ENCODE measurements at places on chromosomes 12 and 14.

DNA sequence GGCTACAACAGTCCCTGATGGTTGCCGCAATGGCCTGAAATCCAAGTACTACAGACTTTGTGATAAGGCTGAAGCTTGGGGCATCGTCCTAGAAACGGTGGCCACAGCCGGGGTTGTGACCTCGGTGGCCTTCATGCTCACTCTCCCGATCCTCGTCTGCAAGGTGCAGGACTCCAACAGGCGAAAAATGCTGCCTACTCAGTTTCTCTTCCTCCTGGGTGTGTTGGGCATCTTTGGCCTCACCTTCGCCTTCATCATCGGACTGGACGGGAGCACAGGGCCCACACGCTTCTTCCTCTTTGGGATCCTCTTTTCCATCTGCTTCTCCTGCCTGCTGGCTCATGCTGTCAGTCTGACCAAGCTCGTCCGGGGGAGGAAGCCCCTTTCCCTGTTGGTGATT, 16.9 kb downstream of the GPRC5A start:
- DNase-seq, result no peak

GRCh38 chr12:7303230-7303629, 642 bp upstream of the ACSM4 start:
- DNase-seq, result no peak

GRCh38 chr12:8823565-8824300, 1.3 kb downstream of the A2ML1 start:
- DNase-seq, result no peak

DNA sequence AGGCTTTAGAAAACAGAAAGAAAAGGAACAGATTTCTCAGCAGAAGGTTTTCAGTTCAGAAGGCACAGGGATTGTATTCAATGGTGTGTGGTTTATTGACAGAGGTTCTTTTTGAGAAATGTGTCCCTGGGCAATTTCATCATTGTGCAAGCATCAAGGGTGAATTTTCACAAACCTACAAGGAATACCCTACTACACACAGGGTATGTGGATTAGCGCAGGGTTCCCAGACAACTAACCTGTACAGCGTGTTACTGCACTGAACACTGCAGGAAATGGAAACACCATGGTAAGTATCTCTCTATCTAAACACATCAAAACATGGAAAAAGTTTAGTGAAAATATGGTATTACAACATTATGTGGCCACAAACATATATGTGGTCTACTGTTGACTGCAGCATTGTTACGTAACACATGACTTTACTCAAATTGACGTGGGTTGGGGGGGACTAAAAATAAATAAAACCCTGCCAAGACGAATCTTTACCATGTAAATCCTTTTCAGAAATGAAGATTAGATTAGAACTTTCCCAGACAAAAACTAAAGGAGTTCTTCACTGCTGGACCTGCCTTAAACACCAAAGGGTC, 893.1 kb downstream of the TMEM121 start:
- DNase-seq, result no peak

DNA sequence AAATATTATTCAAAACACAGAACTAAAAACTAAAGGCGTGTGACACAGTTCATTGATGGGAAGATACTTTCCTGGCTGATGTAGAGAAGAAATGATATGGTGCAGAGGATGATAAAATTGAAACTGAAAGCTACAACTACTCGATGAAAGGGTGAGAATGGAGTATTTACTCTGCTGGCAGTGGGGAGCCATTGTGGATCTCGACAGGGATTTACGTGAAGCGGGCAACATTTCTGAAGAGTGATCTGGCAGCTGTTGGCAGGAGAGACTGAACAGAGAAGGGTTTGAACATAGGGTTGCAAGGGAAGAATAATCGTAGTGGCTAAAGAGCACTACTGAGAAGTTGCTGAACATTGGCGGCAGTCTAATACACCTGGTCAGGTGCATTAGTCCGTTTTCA, 464.9 kb downstream of the PDZRN4 start:
- DNase-seq, result no peak

GRCh38 chr12:41739066-41739465, 405.6 kb downstream of the GXYLT1 start:
- no peak for DNase-seq

DNA sequence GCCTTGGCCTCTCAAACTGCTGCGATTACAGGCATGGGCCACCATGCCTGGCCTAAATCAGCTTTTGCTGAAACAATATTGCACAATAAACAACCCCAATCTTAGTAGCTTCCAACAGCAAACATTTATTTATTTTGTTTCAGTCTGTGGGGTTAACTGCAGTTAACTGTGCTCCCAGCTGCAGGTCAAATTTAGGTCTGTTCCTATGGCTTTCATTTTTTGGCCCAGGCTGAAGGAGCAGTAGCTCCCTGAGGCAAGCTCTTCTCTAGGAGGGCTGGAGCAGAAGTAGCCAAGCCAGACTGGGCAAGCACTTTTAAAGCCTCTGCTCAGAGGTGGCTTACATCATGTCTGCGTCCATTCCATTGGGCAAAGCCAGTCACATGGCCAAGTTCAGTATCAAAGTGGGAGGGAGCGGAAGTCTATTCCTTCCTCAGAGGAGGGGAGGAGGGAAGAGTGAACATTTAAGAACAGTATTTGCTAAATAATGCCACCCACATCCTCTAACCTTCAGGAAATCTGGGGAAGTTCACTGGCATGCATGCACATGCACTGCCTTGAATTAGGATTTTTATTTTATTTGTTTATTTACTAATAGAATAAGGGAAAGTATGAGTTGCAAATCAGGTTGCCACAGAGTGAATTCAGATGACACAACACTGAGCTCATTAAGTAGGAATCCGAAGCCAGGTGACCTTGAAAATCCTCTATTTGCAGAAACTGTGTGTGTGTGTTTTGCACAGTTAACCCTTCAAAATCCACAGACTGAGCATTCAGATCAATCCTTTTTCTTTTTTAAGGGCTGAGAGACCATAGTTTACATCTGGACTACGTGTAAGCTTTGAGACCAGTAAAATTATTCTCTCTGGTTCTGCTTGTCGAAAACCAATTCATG, 122.0 kb upstream of the SEL1L start:
- DNase-seq, result no peak

DNA sequence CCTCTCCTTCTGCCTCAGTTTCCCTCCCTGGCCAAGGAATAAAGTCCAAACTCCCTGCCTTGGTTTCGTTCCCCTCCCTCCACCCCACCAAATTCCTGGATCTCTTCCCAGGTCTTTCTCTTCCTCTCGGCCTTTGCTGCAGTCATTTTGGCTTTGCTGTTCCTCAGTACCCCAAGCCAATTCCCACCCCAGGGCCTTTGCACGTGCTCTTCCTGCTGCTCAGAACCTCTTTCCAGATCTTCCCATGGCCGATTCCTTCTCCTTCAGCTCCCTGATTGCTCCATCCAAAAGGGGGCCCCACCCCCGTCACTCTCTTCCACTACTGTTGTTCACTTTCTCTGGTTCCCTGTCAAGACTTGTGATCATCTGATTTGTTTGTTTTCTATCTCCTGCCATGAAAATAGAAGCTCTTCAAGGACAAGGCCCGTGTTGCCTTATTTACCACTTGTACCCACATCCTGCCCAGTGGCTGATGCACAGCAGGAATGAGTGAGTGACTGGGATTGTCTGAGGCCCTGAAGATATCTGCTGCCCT, 3.1 kb downstream of the HNF1A start:
- DNase-seq, result no peak

DNA sequence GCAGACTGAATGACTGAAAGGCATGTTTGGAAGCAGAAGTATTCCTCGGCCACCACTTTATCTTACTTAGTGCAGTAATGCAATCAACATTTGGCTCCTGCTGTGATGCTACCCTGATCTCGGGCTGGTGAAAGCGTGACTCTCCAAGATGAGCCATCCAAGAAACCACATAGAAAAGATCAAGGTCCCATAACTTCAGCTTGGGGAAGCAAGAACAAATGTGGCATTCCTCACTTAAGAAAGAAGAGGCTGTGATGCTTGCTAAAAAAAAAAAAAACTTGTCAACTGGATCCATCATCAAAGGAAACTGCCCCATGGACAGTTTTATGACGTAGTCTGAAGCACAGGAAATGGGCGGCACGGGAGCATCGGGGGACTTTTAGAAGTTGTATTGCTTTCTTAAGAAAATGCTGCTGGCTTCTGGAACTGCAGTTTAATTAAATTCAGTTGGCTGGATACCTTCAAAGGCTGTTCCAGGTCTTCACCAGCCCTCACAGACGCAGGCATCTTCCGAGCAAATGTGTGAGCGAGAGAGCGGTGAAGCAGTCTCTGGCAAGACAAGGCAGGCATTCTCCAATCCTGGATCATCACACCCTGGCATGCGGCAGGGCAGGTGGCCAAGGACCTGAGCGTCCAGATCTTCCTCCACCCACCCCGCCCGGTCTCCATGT, 38.2 kb upstream of the MAP1LC3B2 start:
- no peak for DNase-seq

- DNase-seq, result no peak
Observed at GRCh38 chr12:89752341-89752740, 43.7 kb upstream of the ATP2B1 start.

GRCh38 chr12:52473768-52474167, at the start of gene KRT6C:
KRT6C (minus strand) TSS chr12:52473805; CDS start chr12:52473737, 68 bp downstream.
- DNase-seq, result no peak

DNA sequence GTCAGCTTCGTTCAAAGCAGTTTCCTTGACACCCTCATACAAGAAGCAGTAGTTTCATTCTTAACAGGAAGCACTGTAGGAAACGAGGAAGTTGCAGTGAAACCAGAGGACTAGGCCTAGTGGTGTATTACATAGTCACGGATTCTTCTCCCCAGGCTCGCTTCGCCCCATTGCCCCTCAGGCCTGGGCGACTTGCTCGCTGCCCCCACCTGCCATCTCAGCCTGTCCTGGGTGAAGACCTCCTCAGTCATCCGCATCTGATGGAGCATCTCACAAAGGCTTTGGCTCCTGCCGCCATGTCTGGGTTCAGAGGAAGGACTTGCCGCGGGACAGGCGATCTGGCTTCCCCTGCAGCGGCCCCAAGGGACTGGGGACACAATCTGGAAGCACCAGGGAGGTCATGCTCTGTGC, 93.5 kb downstream of the LMNTD1 start:
- DNase-seq, result no peak

GRCh38 chr12:1939331-1939730, 20.9 kb upstream of the CACNA2D4 start:
- DNase-seq, result no peak

GRCh38 chr14:104788161-104788818, 7.3 kb downstream of the AKT1 start:
- DNase-seq, result no peak

GRCh38 chr14:63535918-63536317, 7.3 kb downstream of the PPP2R5E start:
- no peak for DNase-seq

DNA sequence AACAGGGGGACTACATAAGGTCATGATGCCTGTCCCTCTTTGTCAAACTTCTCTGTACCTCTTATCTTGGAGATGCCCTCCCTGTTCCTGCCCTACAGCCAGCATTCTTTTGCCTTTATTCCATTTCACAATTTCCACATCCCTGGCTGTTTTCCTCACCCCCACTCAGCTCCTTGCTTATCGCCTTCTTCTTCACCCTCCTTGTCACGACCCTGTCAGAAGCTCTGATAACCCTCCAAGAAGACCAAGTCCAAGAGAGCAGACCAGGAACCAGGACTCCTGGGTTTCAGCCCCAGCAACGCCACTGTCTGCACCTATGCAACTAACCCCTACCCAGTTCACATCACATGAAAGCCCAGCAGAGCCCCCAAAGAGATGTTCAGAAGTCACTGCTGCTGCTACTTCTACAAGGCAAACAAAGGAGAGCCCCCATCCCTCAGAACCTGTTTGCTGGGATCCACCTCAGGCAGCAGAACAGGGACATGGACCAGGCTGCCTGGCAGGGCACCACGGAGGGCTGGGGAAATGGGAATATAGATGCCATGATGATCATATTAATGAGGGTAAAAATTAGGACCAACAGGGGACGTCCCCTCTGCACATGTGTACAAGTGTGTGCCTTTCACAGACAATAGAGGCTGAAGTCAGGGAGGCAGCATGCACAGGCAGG, 92.8 kb downstream of the SINHCAF start:
- no peak for DNase-seq

GRCh38 chr12:73714655-73715054, 823.0 kb upstream of the ATXN7L3B start:
- no peak for DNase-seq

DNA sequence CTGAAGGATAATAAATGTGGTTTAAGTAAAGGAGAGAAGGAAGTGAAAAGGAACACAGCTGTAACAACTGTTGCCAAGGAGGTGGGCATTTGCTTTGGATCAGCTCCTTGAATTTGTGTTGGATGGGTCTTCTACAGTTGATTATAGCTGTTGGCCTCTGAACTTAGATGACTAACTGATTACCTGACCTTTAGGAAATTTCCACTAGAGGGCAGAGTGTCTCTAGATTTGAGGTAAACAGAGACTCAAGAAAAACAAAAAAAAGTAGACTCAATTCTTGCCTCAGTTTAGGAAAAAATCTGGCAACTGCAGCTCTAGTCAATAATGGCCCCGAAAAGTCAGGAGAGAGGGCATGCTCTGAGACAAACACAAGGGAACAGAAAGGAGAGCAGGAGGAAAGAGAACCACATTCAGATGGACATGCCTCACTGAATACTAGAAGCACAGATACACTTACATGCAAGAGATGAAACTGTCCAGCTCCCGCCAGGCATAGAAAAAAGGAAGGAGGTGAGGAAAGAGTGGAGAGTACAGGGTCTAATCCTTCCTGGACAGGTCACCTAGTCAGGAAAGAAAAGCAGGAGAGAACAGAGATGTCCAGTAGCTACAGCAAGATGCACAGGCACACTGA, 20.6 kb downstream of the COX14 start:
- DNase-seq, result no peak

GRCh38 chr12:40614923-40615322, 77.3 kb upstream of the CNTN1 start:
- DNase-seq, result no peak

GRCh38 chr12:30582943-30583342, 112.7 kb downstream of the IPO8 start:
- DNase-seq, result no peak

DNA sequence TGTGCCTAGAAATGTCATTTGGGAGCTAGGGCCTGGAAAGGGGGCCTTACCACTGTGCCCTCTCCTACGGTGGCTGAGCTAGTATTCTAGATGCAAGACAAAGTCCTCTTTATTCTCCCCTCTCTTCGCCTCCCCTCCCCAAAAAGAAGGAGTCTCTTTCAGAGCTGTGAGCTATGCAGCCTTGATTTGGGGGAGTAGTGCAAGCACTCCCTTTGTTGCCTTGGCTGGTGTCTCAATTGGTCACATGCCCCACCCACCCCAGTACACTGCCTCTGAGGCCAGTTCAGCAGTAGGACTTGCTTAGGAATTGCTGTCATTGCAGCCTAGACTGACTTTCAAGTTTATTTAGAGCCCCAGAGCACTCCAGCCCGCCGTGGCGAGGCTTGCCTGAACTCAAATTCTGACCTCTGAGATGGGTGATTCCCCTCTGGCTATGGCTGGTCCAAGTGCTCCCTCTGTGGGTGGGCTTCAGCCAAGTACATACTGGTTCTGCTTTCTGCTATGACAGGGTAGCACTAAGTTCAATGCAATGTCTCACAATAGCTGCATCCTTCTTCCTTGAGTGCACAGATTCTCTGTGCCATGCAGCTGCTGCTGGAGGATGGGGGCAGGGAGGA, 37.0 kb upstream of the FBXO33 start:
- no peak for DNase-seq
